ENCODE measurements at places on chromosomes 12 and 14.

GRCh38 chr12:19302100-19302640 is 137.1 kb upstream of the AEBP2 start:
- DNase-seq = no peak

- DNase-seq = peak; percentile 15
Measured at GRCh38 chr14:100567009-100567876, 20.0 kb downstream of the BEGAIN start.

DNA sequence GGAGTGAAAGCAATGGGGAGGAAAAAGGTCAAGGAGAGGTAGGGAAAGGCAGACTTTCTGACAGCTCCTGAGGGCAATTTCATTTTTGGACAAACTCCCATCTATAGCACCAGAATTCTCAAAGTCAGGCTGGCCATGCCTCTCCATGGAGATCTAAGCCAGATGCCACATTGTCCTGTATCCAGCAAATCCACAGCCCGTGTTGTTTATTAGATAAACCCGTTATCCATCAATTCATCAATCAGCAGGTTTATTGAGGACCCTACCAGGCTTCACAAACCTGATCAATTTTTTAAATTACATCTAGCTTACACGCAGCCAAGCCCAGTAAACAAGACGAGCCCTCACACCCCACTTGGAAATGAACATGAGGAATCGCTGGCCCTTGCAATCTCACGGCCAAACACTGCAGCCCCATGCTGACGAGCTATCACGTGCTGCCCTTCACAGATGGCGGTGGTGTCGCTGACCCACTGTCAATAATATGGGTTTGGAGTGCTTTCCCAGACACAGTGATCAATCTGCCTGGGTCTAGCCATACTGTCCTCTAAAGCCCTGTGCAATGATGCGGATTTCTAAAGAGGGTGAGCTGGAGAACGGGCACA is 332.9 kb downstream of the DPF3 start:
- DNase-seq = no peak

GRCh38 chr14:33545696-33546095 is 405.2 kb downstream of the EGLN3 start:
- DNase-seq = no peak

DNA sequence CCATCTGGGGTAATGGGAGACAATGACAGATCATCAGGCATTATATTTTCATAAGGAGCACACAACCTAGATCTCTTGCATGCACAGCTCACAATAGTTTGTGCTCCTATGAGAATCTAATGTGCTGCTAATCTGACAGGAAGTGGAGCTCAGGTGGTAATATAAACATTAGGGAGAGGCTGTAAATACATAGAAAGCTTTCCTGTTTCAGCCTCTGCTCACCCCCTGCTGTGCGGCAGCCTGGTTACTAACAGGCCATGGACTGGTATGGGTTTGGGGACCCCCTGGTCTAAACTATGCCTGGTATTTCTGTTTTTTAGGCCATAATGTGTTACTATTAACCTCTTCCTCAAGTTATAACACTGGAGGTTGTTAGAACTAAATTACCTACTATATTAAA is 1373.7 kb downstream of the LRFN5 start:
- DNase-seq = no peak

GRCh38 chr14:100531152-100532121 is 55.8 kb downstream of the BEGAIN start:
- no peak for DNase-seq

DNA sequence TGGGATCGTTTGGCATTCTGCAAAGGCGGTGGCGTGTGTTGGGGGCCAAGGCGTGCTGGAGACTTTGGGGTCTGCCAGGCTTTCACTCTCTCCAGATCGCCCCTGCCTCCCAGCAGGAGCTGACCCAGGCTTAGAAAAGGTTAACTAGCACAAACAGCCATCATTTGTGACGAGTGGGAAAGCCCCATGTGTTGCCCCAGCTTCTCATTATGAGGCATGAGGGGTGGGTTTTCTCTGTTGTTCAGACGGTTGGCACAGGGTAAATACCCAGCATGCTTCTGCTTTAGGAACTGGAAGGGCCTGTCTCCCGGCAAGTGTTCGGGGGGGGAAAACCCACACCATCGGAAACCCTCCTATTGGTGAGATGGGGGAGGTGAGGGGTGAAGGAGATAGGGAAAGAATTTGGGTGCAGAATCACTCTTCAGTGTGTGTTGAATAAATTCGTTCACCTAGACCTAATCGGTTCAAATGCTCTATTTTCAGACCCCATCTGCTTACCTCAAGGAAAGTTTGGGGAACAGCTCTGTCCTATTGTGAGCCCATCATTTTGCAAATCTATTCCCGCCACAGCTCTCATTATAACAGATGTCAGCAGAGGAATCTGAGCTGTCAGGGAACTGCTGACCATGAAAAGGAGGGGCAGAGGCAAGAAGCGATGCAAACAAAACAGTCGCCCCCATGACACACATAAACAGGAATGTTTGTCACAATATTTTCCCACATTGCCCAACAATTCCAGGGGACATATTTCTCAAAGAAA is 34.7 kb upstream of the C12orf42 start:
- DNase-seq = no peak

GRCh38 chr12:127657036-127657435 is 609.9 kb upstream of the TMEM132C start:
- no peak for DNase-seq

- no peak for DNase-seq
Measured at GRCh38 chr12:60078026-60078425, 482.2 kb downstream of the SLC16A7 start.

GRCh38 chr14:100770046-100770445 is 43.4 kb downstream of the DLK1 start:
- no peak for DNase-seq

DNA sequence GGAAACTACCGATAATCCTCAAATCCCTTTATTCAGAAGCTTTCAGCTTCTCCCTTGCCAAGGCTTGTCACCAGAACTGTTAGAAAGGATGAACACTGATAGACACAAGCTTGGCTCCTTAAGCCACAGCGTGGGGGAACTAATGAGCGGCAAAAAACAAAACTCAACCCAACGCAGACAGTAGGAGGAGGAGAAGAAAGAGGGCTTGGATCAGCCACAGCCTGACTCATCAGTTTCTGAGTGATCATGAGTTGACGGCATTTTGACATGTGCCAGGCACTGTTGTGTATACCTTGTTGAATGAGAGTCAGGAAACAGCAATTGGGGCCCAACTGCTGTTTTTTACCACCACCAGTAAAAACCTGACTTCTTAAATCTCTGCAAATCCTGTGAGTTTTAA is 23.7 kb downstream of the PLXNC1 start:
- no peak for DNase-seq

GRCh38 chr14:68513137-68513536 is 279.7 kb downstream of the ZFP36L1 start:
- DNase-seq = no peak

DNA sequence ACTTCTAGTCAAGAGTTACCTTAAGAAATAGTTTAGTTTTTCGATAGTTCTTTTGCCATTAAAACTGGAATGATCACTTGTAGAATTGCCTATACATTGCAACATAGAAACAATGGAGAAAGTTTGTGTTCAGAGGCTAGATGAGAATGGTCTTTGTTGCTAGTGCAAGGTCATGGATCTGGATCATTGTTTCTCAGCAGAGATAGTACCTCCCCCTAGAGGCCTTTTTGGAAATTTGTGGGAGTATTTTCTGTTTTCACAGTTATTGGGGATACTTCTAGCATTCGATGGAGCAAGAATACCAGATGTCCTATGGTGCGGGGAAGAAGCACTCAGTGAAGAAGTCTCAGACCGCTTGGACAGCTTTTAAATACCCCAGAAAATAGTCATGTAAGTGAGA is 138.8 kb upstream of the HMGA2 start:
- no peak for DNase-seq

- no peak for DNase-seq
Measured at GRCh38 chr14:100539003-100539660, 48.1 kb downstream of the BEGAIN start.

DNA sequence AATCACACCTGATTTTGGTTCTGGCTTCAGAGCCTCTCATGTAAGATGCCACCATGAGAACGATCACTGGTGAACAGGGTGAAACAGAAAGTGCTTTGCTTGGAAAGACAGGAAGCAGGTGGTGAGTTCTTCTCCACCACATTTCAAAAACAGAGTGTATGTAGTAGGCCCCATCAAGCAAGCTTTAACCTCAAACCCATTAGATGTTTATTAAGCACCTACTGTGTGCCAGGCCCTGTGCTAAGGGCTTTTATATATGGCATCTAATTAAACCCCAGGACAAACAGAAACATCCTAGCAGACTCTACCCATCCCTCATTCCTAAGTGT is 47.8 kb upstream of the MED13L start:
- DNase-seq = peak; percentile 29

GRCh38 chr14:94578712-94579111 is 2.5 kb upstream of the SERPINA5 start:
- DNase-seq = no peak

Data from stimulated activated naive CD4-positive, alpha-beta T cell (primary cell).